ENCODE measurements at places on chromosomes 12 and 14.

DNA sequence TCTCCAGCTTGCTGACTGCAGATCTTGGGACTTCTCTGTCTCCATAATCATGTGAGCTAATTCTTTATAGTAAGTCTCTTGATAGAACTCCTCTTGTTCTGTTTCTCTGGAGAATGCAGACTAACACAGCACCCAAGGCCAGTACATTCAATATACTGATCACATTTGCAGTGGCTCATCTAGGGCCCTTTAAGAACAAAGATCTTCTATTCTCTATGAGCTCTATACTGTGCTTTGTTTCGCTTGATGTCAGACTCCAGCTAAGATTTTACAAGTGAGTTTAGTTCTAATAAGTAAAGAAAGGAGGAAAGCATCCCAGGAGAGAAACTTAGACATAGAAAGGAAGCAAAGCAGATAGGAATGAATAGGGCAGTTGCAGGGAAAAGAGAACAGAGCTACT, 69.3 kb upstream of the TMPO start:
- no peak for DNase-seq

DNA sequence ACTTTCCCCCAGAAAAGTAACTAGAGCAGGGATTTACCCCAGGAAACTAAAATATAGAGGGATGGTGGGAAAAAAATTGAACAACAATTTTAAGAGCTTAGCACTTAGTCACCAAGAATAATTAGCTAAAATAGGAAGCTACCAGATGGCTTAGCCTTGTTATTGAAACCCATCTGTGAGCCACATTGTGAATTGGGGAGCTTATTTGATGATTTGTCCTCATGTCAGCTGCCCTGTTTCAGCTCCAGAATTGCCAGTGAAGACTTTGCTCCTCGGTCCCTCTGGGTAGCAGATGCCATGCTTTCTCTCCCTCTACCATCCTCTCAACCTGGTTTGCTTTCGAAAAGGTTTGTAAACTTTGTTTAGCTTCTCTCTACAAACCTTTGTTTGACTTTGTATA, 67.7 kb upstream of the PTHLH start:
- no peak for DNase-seq

DNA sequence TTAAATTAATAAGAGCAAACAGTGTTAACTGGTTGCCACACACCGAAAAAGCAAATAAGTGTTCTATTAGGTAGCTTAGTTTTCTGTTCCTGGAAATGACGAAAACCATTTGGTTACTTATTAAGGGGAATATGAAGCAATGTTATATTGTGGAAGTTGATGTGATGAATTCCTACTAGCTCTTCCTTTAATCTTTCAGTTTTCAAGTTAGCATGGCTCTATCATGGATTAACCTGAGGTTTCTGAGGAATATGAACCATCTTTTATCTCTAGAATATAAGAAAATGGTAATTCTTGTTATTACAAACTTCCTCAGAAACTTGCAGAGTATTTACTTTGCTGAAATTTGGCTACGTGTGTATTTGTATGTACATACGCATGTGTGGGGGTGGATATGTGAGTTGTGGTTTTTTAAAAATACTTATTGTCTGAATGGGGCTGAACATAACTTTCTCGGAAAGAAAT, 245.7 kb downstream of the KCNC2 start:
- no peak for DNase-seq

- DNase-seq, result no peak
These were observed 6.2 kb upstream of the PTGER2 start for GRCh38 chr14:52307905-52308304.

- DNase-seq, result no peak
These were observed 276.5 kb upstream of the AMIGO2 start for GRCh38 chr12:47356129-47356700.

GRCh38 chr14:49479432-49479831, 106.7 kb downstream of the RPS29 start:
- no peak for DNase-seq

GRCh38 chr12:116525418-116526001, 33.7 kb upstream of the MAP1LC3B2 start:
- DNase-seq, result peak; percentile 63

DNA sequence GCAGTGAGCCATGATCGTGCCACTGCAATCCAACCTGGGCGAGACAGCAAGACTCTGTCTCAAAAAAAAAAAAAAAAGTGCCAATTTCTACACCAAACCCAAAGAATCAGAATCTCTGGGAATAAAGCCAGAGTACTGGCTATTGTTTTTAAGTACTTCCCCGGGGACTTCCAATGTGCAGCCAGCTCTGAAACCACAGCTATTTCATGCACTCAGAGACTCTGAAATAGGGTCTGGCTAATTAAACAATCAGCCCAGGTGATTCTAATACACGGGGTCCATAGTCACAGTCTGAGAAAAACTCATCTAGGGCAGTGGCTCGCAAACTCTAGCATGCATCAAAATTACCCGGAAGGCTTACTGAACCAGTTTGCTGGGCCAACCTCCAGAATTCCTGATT, 56.3 kb downstream of the SIX6 start:
- DNase-seq, result no peak

DNA sequence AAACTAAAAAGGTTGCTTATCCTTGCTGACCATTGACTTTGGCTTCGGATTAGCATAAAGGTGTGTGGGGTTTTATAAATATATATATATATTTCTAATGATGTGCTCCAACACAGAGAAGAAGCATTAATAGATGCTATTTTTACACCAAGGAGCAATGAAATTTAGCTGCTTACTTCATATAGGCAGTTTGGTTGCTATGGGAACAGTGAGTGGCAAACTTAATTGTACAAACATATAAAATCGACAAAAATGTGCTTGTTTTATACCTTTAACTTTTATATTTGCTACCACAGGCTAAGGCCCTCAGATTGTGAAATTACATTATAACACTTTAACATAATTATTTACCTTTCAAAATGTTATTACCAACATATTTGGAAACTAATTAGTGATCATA, 303.4 kb downstream of the SEC23A start:
- DNase-seq, result no peak

DNA sequence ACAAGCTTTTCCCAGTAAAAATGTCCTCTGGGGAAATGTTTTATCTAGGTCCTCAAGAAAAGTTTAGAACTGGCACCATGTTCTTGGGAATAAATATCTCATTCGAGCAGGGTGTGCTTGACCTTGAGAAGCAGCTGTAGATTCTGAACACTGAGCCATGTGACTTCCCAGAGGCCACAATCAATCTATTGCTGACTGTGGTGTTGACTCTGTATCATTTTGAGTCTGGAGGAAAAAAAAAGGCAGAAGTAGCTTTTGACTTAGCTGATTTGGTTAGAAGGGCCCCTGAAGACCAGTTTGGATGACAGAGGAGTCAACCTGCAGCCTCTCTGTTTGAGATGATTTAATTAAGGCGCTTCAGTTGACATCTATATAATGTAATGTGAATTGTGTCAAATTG, 592.4 kb upstream of the SEL1L start:
- DNase-seq, result no peak

DNA sequence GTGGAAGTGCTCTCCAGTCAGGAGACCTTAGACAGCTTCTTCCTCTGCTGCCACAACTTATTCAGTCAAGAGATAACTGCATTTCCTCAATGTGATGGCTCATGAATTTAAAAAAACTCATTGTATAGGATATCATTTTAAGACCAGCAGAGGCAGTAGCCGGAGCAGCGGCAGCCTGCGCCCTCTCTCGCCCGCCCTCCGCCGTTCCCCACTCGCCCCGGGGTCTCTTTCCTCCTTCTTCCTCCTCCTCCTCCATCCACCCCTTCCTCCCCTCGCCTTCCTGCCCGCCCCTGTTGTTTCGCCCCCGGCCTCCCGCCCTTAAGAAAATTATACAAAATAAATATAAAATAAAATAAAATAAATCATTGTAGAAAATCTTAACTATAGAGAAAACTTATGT, 687.6 kb downstream of the FLRT2 start:
- DNase-seq, result no peak

- no peak for DNase-seq
These were observed 926.8 kb downstream of the BCL11B start for GRCh38 chr14:98345161-98345560.

DNA sequence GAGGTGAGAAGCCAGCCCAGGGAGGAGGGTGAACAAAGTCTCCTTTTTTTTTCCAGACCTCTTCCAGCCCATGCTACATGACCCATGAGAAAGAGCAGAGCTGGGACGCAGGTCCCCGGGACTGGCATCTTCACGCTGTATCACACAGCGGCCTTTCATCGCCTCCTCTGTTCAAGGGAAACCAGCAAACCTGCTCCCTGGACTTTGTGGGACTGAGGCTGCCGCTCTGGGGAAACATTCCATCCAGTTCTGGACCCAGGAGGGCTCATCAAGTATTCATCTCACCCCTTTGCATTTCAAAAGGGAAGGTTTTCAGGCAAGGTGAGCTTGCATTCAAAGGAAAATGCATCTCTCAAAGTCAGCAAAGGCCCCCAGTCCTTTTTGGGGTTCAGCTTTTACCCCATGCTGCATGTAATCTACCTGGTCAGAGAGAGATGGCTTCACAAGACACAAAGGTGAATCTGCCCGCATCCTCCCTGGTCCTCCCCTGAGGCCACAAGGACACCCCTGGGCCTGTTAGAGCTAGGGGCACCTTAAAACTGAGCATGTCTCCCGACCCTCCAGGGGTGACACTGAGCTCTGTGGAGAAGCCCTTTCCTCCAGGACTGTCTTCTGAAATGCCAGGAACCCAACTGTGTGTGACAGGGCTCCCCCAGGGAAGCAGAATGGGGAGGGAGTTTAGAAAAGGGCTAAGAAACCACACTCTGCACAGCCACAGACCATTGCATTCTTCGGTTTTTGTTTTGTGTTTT, 21.2 kb upstream of the MEG3 start:
- no peak for DNase-seq

DNA sequence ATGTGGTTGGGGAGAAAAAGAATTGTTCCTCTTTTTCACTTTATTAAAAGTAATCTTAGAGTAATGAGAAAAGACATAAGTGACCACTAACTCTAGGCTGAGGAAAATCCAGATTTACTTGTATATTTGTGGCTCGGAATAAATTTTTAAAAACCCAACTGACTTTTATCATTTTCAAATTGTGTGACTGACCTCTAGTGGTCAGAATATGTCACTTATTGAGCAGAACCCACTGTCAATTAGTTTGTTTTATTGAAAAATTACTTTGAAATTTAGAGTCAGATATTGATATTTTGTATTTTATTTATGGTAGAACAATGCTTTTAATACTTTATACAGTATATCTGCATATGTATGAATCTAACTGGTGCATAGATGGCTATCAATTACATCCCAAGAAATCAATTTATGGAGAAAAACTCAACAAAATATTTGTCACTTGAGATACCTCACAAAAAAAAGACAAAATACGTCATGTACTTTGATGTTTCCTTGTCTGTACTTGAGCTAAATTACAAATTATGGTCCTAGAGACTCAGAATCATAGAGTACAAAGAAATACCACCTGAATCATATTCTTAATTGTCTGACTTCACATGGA, 229.4 kb downstream of the CNTN1 start:
- DNase-seq, result no peak

DNA sequence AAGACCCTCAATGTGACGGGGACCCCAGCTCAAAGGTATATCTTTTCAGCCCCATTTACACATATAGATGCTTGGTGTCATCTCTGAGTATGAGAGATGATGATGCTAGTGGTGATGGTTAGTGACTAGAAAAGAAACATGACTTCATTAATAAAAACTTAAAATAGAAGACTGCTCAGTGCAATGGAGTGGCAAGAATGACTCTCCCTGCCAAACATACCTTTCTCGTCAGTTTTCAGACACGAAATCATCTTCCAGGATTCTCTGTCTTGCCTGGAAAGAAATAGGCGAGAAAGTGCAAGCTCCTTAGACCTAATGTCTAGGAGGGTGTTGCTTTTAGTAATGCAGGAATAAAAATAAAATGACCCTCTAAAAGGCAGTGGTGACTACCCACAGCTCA, 71.7 kb downstream of the TPH2 start:
- no peak for DNase-seq

DNA sequence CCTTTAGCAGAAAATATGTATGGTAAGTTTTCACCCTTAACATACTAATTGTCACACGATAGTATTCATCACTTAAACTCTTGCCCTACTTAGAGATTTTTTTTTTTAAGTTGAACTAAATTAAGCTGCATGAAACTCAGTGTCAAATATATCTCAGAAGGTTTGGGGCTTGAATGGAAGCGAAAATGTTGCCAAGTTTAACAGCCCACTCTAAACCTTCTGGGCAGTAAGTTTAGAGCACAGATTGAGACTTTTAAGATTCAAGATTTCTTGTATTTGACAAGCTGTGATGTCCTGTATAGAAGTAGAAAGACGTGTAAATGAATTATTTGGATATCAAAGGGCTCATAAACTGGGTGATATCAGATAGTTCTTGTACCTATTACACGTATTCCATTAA, 287.3 kb upstream of the FLRT2 start:
- no peak for DNase-seq

DNA sequence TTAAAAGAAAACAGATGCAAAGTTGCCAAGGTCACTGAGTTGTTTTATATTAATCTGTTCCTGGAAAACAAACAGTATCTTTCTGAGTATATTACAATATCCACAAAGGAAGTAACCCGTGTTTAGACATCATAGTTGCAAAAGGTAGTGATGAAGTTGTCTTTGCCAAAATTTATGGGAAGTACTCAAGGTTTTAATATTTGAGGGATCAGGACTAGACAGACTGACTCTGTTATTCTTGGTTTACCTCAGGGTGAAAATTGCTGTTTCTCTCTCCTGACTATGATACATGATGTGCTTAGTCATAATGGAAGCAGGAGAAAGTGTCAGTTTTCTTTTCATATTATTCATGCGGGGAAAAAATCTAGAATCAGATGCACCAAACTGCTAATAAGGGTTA, 28.3 kb downstream of the TMEM233 start:
- no peak for DNase-seq

GRCh38 chr12:95151406-95151805, 65.9 kb downstream of the FGD6 start:
- DNase-seq, result no peak

GRCh38 chr14:22597265-22597664, 835 bp upstream of the ABHD4 start:
- DNase-seq, result no peak

- no peak for DNase-seq
These were observed 27.3 kb downstream of the TTC5 start for GRCh38 chr14:20278414-20278813.

DNA sequence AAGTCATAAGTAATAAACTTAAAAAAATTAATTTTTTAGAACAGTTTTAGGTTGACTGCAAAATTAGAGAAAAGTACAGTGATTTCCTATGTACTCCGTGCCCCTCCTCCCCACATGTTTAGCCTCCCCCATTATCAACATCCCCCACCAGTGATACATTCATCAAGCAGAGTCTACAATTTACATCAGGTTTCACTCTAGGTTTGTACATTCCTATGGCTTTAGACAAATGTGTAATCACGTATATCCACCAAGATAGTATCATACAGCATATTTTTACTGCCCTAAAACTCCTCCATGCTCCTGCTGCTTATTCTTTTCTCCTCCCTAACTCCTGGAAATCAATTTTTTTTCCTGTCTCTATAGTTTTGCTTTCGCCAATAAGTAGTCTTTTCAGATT, 438.7 kb downstream of the LRFN5 start:
- no peak for DNase-seq

All from ovary (tissue), 10 donors.